Right lung (tissue), 10 donors: ENCODE measurements at places on chromosomes 6 and 20.

- no peak for DNase-seq
Measured at GRCh38 chr6:134307870-134308269, 10.0 kb downstream of the SGK1 start.

GRCh38 chr6:87993356-87993755, 54.3 kb upstream of the SPACA1 start:
- no peak for DNase-seq

- DNase-seq: no peak
Measured at GRCh38 chr20:57782631-57783041, 72.8 kb upstream of the PMEPA1 start.

DNA sequence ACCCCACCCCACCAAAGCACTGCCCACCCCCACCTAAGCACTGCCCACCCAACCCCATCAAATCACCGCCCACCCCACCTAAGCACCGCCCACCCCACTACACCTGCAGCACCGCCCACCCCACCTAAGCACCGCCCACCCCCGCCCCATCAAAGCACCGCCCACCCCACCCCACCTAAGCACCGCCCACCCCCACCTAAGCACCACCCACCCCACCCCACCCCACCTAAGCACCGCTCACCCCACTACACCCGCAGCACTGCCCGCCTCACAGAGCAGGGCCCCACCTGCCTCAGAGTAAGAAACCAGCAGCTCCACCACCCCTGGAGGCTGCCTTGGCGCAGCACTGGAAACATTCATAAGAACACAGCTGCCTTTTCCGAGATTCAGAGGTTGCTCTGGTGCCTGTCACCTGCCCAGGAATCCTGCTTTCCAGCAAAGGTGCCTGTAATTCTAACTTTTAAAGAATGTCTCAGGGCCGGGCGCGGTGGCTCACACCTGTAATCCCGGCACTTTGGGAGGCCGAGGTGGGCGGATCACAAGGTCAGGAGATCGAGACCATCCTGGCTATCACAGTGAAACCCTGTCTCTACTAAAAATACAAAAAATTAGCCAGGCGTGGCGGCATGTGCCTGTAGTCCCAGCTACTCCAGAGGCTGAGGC, 148.2 kb downstream of the BMP7 start:
- no peak for DNase-seq

GRCh38 chr20:49700411-49701185, 13.1 kb downstream of the B4GALT5 start:
- DNase-seq: no peak

- no peak for DNase-seq
Measured at GRCh38 chr20:8545212-8545611, 413.1 kb downstream of the PLCB1 start.
